ENCODE measurements at places on chromosomes 6 and 20.

GRCh38 chr6:152343735-152344360, 293.3 kb downstream of the SYNE1 start:
- no peak for DNase-seq

- DNase-seq = no peak
These were observed 26.4 kb downstream of the FRK start for GRCh38 chr6:116034327-116034726.

DNA sequence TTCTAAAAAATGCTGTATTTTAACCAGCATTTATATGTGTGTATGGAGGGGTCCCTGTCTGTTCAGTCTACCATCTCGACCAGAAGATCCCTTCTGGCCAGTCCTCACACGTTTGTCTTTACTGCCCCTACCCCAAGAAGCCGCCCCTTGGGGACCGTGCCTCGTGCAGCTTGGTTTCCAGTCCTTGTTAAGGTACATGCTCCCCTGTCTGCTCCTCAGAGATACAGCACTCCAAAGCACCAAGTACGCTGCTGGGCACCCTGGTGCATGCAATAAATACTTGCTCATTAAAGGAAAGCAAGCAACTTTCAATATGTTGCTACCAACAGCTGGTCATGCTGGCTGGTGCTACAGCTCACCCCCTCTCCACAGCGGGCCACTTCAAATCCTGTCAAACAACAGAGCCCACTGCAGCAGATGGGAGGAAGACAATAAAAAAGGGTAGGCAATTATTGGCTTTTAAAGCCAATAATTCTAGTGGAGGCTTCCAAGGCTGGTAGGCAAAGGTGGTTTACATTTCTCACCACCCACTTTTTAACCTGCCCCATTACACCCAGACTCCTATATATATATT, 61.6 kb downstream of the PSMG4 start:
- no peak for DNase-seq

DNA sequence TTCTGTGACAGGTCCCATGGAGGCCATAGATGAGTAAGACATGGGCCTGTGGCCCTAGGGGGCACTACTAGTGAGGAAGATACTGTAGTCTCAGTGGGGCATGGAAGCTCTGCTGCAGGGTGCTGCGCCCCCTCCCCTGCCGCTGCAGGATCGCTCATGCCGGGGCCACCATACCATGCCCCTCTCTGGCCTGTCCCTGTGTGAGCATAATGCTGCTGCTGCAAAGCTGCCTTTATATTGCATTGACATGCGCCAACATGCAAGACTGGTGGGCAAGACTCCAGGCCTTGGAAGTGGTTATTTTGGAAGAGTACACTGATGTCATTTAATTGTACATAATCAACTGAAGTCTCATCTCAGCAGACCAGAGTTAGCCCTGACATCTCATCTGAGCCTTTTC, 60.0 kb downstream of the TOX2 start:
- DNase-seq = no peak

GRCh38 chr6:41255638-41256246, 27.6 kb downstream of the TREML4 start:
- no peak for DNase-seq

DNA sequence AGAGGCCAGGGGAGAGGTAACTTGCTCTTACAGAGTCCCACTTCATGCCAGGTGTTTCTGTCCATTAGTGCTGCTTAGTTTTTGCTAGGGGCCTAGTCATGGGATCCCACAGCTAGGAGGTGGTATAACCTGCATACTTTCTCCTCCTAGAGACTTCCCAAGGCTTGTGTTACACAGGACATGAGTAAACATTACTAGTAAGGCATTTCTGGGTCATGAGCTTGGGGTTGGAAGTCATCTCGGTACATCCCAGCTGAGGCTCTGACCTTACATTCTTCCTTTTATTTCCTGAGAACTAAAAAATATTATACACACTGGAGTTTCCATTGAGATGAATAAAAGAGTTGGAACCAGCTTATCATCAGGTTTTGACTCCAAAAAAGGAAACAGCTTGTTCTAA, 20.9 kb upstream of the PNPLA1 start:
- no peak for DNase-seq

Data from neural progenitor cell (in vitro differentiated cells).